ENCODE measurements at places on chromosomes 2 and 18.

- no peak for DNase-seq
Observed at GRCh38 chr2:28527196-28527595, 31.3 kb downstream of the PLB1 start.

GRCh38 chr18:79687806-79688205 is 8.2 kb downstream of the CTDP1 start:
- DNase-seq: no peak

DNA sequence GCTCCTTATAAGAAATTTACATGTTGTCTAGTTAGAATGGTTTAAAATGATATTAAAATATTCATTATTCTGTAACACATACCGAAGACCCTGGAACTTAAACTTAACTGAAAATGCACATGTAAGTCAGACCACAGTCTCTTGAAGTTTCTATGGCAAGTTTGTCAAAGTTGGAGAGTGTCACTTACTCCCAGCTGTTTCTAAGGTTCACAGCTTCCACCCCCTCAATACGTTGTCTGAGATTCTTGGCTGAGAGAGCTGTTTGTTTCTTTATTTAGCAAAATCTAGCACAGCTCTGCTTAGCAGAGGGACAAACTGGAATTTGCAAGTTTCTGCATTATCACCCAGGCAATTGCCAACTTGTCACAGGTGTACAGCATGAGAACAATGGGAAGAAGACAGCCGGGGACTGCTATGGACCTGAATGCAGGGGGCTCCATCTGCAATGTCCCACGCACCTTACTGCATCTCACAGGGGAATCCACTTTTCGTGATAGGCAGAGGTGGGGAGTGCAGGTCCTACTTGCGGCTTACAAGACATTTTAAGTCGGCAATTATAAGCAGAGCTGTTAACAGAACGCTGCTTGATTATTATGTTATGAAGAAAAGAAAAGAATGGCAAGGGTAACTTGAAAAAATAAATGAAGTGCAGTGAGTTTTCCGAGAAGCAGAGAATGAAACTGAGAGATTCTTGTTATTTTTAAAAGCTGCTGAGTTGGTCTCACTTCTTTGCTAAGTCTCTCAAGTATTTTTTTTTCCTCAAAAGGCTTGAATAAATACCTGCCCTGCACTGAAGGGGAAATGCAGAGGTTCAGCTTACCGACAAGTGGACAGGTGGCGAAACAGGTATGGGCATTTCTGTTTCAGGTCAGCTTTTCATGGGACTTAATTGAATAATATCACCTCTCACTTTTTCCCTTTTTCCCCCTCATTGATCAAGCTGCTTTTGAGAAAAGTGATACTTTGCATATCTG is 1072.1 kb upstream of the FANCL start:
- DNase-seq: no peak

- DNase-seq: no peak
Observed at GRCh38 chr18:34847408-34847807, 137.3 kb downstream of the DTNA start.

Measured in activated effector memory CD4-positive, alpha-beta T cell treated with anti-CD3 and anti-CD28 coated beads, Interleukin-2, amount 50 U/mL, for 16 hours (primary cell).